Esophagus squamous epithelium (tissue), 5 donors: ENCODE measurements at places on chromosomes 3 and 15.

DNA sequence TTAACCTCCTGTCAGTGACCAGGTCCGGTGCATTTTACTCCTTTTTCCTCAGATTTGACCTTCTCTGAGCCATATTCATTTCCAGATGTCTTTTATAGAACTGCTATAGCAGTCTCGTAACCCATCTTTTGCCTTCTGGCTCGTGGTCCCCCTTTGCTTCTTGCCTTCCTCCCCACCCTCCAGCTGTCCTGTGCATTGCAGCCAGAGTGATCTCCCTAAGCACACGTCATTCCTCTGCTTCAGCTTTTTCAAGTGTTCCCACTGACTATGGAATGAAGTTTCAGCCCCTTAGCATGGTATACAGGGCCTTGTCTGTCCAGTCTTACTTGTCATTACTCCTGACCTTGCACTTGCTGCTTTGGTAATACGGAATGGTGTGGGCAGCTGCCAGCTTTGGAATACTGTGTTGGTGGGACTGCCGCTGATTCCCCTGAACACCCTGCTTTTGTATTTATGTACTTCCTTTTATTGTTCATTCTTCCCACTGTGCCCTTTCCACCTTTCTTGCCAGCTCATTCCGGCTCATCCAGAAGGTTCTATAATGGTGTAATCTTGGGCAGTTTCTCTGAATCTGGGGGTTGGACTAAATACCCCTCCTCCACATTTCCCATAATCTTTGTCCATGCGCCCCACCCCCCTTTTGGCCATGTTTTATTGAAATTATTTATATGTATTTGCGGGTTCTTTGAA is 38.9 kb downstream of the SLC25A26 start:
- DNase-seq = no peak

GRCh38 chr3:94234177-94234788 is 171.4 kb downstream of the NSUN3 start:
- no peak for DNase-seq

DNA sequence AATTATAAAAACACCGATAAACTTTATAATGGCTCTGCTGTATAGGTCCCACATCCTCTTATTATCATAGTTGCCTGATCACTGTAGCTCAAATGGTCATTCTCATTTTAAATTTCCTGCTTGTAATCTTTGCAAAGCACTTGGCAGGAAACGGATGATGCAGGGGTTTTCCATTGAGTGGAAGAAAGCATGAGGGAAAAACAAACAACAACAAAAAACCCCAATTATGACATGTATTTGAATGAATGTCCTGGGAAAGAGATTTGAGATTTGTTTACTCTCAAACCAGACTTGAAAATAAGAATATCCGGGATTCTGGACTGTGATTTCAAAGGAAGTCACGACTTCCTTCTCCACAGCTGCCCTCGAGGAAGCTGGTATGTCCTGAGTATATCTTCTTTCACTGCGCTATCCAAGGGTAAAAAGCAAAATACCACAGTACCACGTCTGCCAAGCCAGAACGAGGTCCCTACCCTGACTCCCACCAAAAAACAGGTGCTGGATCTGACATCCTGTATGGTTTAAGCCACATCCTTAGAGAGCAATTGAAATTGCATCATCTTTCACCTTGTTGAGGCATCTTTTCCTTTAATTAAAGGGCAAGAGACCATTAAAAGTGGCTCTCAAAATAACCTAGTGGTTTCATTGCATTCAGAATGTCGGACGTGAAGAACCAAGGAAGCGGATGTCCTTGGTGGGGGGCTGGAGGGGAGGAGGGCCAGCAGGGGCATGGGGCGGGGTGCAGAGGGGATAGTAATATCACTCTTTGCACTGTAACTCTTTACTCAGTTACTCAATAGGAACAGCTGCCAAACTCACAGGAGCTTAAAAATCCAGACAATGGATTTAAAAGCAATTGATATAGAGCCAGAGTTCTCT is 13.5 kb upstream of the TIPIN start:
- DNase-seq = no peak

GRCh38 chr3:33128706-33129105 is 14.9 kb downstream of the CRTAP start:
- no peak for DNase-seq

DNA sequence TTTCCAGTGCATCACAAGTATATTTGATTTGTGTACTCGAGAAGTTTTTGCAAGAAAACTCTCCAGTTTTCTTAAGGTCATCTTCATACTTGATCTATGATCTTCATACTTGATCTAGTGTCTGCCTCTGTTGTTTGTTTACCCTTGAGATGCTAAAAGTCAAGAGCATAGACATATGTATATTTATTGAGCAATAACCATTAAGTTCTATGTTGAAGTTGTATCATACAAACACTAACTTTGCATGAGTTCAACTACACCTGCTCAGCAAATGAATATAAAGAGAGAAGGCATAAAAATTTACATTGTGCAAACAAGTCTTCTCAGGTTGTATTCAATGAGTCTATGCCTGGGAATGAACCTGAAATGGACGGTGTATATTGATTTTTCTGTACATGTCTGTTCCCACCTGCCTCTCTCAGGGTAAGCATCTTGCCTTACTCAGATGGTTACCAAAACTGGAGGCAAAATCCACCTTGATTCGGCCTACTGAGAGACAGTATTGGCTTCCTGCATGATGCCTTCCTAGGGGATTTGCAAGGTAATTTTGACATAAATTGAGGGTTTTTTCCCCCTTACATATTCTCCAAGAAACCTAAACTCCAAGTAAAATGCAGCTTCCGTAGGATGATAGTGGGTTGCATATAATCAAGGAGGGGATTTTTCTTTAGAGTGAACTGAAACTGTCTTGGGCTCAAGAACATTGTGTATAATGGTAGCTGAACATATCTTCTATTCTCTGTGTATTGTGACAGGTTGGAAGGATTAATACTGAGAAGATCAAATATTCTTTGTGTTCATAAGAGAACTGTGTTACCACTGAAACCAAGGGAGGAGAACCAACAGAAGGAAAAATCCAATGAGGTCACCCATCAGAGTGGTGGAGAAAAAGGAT is 110.4 kb downstream of the FILIP1L start:
- DNase-seq = no peak
